Activated naive CD4-positive, alpha-beta T cell treated with anti-CD3 and anti-CD28 coated beads for 36 hours (primary cell): ENCODE measurements at places on chromosomes 11 and 22.

DNA sequence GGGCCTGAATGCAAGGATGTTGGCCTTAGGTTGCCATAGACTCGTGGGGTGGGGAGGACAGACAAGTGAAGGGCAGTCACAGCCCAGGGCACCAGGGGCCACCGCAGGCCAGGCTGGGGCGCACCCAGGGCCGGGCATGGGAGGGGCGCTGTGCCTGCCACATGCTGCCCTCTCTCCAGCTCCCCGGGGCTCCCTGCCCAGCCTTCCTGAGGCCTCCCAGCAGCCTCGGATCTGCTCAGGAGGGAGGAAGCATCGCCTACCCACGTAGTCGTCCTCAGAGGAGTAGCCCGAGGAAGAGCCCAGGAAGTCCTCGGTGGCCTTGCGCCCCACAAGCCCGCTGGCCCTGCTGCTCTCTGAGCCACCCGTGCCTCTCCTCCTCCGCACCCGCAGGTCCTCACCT is 5.2 kb downstream of the SUN2 start:
- no peak for DNase-seq

DNA sequence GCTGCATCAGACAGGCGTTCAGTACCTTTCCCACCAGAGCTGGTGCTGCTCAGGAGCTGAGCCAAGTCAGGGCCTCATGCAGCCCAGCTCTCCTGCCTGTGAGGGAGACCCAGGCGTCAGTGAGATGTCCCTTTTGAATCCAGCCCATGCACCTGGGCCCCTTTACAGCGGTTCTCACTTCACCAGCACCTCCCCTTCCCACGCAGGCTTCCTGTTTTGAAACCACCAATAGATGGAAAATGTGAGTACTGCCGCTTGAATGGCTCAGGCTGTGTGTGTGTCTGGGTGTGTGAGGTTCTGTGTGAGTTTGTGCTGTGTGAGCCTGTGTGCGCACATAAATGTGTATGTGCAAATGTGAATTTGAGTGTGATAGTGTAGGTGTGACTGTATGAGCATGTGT is 88.4 kb downstream of the UBASH3B start:
- peak; percentile 91 for DNase-seq

- DNase-seq: no peak
Observed at GRCh38 chr22:32578752-32579151, 104.1 kb downstream of the FBXO7 start.

DNA sequence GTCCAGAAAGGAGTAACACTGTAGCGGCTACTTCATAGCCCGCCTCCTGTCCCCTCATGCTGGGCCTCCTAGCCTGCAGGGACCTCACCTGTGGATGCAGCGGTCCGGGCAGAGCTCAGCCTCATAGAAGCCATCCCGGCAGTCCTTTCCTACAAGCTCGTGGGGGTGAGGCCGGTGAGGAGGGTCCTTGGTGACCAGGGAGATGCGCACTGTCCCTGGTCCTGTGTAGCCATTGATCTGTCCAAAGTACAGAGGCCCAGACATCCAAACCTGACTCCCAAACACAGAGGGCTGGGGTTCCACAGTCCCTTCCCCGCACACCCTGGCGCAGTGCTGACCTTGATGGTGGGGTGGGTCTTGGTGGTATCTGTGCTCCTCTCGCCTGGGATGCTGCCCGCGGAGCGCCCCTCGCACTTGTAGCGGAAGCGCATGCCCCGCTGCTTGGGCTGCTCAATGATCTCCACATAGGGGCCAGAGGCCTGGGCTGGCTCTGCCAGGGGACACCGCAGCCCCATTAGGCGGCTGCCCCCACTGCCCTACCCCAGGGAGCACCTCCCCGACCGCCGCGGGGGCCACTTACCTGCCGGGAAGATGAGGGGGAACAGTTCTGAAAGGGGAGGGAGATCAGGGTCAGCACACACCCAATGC is 993 bp downstream of the RELA start:
- DNase-seq: no peak

DNA sequence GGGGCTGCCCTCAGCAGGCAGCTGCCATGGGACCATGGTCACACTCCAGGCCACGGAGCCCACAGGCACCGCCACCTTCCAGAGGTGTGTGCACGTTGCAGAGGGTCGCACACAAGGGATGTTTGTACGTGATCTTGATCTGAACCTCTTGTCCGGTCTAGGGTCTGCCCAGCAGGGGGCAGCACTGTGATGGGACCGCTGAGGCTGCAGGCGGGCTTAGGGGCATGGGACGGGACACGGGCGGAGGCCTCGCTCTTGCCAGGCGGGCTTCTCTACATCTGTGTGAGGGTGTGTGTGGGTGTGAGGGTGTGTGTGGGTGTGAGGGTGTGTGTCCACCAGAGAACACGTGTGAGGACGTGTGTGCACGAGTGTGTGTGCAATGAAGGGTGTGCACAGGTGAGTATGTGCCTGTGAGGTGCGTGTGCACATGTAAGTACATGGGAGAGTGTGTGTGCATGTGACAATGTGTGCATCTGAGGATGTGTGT is 52.4 kb downstream of the CACNA1I start:
- peak; percentile 82 for DNase-seq

DNA sequence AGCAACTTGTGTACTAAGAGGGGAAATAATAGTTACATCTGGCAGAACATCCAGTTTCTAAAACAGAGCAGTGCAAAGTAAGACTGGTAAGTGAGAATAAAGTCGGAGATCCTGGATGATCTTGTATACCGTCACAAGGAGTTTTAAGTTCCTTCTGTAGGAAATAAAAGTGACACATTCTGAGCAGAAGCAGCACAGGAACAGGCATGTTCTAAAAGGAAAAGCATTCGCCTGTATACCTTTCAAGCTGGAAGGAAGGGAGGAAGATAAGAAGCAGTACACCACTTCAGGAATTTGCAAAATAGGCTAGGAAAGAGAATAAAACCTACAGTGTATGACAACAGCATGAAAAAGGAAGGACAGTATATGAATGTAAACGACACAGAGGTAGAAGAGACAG is 106.2 kb upstream of the TP53AIP1 start:
- DNase-seq: no peak

DNA sequence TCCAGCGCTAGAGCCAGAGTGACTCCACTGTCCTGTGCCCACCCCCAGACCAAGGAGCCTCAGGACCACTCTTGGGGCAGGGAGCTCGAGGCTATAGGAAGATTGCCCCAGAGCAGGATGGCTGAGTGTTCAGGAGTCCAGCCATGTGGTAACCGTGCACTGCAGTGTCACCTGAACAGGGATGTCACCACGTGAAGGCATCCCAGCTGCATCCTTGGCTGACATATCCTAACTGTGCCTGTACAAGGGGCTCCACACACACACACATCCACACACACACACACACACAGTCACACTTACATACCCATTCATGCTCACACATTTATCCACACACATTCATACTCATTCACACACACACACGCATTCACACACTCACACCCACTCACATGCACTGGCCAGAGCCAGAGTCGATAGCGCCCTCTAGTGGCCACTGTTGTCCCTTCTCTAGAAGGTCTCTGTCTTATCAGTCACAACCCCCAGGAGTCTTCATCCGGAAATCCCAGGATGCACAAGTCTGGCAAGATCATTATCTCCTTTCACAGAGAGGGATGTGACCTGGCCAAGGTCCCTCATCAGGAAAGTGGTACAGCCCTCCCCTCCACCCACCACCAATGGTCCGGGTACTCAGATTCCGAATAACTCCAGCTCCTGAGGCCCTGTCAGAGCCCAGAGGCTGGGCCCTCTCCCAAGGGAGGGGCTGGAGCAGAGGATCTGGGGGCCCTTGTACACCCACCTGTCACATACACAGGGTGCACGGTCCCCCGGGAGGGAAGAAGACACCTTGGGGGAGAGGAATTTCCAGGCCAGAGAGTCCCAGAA is 55.1 kb downstream of the IGLL5 start:
- DNase-seq: peak; percentile 89

GRCh38 chr22:49147617-49148175 is 680.0 kb downstream of the BRD1 start:
- DNase-seq: no peak

DNA sequence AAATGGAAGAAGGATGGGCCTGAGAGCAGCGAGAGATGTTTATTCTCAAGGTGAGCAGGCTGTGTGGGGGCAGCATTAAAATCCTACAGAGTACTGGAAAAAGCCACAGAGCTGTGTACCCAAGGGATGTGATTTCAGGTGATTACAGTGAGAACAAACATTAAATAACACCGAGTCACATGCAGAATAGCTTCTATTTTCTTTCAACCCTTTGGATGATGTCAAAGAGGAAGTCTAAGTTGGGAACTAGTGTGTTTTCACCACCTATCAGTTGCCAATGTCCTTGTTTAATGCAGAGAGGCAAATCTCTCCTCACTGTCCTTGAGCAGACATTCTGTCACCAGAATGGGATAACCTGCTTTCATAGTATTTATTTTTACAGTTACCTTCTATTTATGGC is 379.6 kb upstream of the NARS2 start:
- no peak for DNase-seq

GRCh38 chr22:20641198-20641892 is 132.6 kb upstream of the SERPIND1 start:
- DNase-seq: no peak

GRCh38 chr22:20205964-20206708 is 55.3 kb upstream of the CCDC188 start:
- peak; percentile 83 for DNase-seq

- peak; percentile 88 for DNase-seq
Observed at GRCh38 chr11:77047007-77047927, 13.1 kb downstream of the B3GNT6 start.

GRCh38 chr11:118706546-118706825 is 27.0 kb upstream of the TREH start:
- DNase-seq: no peak

DNA sequence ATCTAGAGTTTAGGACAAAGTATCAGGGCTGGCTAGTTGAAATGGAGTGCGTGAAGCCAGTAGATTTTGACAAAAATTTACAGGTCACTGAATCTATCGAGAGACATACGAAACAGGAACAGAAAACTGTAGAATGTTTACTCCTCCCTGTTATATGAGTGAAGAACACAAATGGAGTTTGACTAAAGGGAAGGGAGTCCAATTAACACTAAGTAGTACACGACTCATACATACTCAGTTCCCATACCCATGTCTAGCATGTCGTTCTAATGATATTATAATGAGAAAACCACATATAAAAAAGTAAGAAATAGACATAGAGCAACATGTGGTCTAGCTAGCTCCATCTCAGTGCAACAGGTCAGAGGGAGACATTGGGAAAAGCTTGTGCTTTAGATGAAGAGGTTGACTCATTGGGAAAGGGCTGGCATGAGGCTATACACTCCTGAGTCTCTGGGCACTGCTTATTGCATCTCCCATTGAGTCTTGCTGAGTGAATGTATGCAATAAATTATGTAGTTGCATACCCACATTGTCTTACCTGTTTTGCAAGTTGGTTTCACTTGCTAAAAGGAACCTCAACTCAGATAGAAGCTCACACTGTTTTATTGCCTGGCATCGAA is 43.5 kb downstream of the CD44 start:
- no peak for DNase-seq

- DNase-seq: no peak
Observed at GRCh38 chr11:37072538-37073055, 474.6 kb upstream of the RAG2 start.

GRCh38 chr11:59221441-59221840 is 8.7 kb upstream of the MPEG1 start:
- DNase-seq: no peak

GRCh38 chr11:32466279-32466915 is 31.1 kb upstream of the WT1 start:
- no peak for DNase-seq

GRCh38 chr11:73168925-73169579 is 26.9 kb upstream of the FCHSD2 start:
- no peak for DNase-seq

DNA sequence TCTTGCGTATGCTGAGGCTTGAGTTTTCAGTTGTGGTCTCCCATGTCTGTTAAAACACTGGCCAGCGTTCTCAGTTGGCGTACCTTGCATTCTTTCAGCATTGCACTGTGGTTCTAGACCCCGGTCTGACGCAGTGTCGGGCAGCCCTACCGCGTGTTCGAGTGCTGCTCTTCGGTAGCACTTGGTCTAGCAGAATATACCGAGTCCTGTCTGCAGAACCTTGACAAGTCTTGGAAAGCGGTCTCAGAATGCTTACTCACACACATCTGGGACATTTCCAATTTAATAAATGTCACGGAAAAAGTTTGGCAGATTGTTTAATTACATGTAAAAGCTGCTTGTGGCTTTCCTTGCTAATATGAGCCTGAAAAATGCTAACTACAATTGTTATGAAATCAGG is 32.6 kb downstream of the PPFIA1 start:
- DNase-seq: no peak

DNA sequence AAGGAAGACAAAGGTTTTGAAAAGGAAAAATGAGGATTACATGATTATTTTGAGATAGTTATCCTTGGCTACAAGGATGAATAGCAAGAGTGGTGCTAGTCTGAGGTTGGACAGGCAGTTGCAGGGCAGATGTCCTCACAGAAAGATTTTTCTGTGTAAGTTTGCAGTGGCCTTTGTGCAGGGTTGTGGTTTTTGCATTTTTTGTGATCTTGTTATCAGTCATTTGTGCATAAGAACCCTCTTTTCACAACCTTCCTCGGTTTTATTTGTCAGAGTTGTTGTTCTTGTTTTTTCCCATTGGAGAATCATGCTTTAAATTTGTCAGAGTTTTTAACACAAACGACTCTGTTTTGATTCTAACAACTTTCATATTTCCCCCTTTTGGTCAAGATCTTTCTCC is 1.4 kb downstream of the CCDC134 start:
- DNase-seq: no peak

- no peak for DNase-seq
Observed at GRCh38 chr22:28013611-28014010, 94.6 kb upstream of the PITPNB start.

- DNase-seq: no peak
Observed at GRCh38 chr11:128251140-128251539, 336.2 kb downstream of the ETS1 start.

DNA sequence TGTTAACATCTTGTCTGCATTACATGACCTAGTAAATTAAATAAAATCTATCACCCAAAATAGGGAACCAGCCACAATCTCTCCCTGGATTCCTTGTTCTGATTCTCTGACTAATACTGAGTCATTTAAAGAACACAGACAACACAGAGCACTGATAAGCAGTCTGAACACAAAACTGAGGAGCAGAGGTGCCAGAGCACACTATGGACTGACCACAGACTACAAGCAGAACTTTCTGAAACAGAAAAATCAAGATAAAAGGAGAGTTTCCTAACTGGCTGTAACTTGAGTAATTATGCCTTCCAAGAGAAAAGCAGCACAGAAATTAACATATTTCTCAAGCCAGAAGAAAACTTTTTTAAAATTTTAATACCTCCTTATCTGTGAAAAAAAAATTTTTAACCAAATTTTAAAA is 128.8 kb downstream of the SGSM3 start:
- peak; percentile 16 for DNase-seq

DNA sequence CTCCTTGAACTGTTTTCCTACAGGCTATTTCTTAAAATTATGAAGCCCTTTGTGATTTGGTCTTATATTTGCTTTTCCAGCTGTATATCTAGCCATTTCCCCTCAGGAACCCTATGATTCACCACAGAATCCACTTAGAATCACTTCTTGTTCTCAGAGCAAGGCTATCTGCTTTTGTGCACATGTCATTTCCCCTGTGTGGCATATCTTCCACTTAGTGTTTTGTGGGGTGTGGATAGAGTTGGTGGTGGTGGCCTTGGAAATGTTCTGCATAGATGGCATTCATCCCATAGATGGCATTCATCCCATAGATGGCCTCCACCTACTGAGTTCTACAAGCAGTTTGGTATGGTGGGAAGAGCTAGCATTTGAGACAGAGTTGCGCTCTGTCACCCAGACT is 44.7 kb downstream of the SWAP70 start:
- no peak for DNase-seq

GRCh38 chr11:125201525-125202141 is 37.1 kb downstream of the PKNOX2 start:
- DNase-seq: no peak

GRCh38 chr22:29344137-29344536 is 28.6 kb upstream of the RASL10A start:
- DNase-seq: no peak
